ENCODE measurements at places on chromosomes 13 and 19.
A peak's percentile ranks its signal among the peaks of the same experiment; 100 is the strongest.

DNA sequence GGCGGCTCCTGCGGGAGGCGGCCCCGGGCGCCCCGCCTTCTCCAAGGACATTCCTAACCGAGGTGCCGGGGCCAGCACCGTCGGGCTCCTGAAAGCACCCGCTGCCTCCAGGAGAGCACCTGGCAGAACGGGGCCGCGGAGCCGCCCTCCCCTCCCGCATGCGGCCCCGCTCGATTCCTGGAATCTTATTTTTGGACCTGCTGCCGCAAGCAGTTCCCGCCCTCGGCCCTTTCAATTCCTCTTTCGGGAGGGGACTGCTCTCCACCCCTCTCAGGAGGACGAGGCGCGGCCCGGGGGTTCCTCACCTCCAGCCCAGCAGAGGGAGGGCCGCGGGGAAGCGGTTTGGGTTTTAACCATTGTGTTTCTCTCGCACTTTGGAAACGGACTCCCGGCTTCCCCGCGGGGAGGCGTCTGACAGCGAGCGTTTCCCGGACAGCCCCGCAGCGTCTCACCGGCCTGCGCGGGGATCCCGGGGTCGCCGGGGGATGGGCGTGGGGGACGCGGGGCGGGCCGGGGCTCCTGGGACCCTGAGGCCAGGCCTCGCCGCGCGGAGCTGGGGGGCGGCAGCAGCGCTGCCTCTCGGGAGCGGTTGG lies 849 bp downstream of the GAS6 start:
- DNase-seq = no peak

DNA sequence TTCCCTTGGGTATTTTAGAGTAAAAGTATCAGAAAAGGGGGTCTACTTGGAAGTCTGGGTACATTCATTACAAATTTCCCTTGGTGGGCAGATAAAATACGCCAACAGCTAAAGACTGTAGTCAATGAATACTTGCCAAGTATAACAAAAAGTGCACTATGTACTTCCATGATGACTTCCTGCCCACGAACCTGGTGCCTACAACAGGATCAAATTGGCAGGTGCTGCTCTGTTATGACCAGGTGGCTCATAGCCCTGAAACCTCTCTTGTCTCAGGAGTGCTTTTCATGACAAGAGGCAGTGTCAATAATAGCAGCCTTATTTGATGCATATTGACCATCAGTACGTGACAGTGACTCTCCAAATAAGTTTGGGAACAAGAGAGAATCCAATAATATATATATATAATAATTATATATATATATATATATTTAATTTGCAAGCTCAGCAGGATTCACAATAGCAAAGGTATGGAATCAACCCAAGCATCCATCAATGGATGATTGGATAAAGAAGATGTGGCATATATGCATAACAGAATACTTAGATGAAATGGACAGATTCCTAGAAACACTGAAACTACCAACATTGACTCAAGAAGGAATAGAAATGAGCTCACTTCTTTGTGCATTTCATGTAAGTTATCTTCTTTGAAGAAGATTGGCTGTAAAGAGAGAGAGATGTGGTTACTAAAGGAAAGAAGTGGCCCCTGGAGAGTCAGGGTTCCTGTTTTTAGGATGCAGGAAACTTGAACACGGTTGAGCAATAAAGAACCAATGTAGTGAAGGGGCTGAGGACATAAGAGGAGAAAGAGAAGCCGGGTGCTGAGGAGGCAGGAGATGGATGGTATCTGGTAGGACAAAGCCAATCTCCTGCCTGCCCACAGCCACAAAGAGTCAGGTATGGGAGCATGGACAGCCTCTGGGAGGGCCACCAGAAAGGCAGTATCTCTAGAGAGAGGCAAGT lies 52.0 kb upstream of the GTF2F2 start:
- DNase-seq = no peak

DNA sequence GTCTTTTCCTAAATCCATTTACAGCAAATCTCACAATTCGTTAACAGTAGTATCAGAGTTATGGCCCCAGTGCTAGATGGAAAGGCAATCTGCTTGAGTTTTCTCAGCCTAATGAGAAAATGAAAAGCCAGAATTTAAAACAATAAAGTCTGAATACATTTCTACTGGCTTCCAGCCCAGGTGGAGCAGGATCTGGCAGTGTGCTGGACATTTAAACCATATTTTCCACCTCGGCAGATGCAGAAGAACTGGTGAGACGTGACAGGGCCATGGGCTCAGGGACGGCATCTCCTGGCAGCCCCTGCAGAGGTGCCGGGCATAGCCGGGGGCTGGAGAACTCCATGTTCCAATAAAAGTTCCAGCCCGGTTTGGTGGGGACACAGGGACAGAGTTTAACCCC lies 7.1 kb downstream of the SMIM7 start:
- DNase-seq = no peak

- no peak for DNase-seq
Measured at GRCh38 chr13:32432856-32433255, 4.9 kb upstream of the N4BP2L1 start.

DNA sequence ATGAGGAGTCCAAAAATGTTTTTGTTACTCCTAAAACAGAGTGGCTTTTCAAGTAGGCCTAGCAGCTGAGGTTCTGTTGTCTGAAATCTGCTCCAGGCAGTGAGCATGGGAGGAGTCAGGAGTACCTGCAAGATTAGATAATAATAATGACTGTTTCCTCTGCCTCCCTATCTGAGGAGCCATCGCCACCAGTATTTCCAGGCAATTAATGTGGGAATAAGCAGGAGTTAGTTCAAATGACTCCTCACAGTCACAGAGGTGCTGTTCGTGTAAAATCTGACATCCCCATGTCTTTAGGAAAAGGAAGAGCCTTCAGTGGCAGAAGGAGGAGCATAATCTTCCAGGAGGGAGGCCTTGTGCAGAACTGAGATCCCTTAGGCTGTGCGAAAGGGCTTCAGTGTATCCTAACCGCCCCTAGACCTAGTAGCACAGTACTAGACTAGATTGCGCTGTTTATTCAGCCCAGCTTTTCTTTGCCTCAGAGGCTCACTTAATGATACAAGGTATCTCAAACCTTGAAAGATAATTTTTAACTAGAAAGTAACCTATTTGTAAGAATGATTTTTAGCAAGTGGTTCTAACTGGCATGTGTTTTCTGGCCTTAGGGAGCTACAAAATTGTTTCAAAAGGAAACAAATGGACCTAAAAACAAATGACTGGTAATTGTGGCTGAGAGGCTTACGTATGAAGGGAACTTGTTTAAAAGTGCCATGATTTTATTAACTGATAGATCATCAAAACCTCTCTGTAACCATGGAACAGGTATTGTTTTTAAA lies 49.0 kb downstream of the FREM2 start:
- DNase-seq = no peak

DNA sequence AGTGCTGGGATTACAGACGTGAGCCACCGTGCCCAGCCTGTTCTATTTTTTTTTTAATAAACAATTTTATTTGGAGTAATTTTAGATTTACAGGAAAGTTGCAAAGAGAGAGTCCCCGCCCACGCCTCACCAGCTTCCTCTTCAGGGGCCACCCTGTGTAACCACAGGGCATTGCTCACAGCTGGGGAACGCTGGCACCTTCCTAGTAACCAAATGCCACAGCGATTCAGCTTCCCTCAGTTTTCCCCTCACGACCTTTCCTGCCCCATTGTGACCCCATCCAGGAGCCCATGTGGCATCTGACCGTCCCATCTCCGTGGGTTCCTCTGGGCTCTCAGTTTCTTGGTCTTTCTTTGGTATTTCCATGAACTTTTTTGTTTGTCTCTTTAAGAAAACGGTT lies 83.9 kb downstream of the GNG7 start:
- peak; percentile 67 for DNase-seq

GRCh38 chr19:5880604-5881078 lies 10.3 kb upstream of the FUT5 start:
- no peak for DNase-seq

- no peak for DNase-seq
Measured at GRCh38 chr19:41915776-41916414, 12.4 kb downstream of the ERFL start.

DNA sequence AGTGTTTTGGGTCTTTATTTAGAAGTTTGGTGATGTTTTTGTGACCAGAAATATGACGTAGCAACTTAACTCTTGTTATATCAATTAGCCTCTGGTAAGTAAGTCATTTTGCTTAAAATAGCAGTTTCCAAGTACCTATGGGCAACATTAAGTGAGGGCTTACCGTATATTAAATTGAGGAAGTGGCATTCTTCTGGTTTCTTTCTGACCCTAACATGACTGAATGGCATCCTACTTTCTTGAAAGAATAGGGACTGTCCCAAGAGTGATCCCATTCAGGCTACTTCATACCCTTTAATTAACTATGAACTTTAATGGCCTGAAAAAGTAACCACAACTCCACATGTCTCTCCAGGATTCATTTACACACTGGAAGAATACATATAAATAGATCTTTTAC lies 106.6 kb downstream of the MZT1 start:
- DNase-seq = no peak

DNA sequence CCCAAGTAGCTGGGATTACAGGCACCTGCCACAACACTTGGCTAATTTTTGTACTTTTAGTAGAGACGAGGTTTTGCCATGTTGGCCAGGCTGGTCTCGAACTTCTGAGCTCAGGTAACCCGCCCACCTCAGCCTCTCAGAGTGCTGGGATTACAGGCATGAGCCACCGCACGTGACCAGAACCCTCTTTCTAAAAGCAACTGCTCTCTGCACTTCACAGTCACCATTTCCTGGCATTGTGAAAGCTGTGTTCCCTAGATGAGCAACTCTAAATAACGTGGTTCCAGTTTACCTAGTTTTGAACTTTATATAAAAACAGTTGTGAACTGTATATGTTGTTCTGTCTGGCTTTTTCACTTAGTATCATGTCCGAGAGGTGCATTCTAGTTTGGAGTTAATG lies 152.9 kb downstream of the SIPA1L3 start:
- peak; percentile 28 for DNase-seq

GRCh38 chr13:106159295-106160195 lies 375.9 kb downstream of the EFNB2 start:
- no peak for DNase-seq

DNA sequence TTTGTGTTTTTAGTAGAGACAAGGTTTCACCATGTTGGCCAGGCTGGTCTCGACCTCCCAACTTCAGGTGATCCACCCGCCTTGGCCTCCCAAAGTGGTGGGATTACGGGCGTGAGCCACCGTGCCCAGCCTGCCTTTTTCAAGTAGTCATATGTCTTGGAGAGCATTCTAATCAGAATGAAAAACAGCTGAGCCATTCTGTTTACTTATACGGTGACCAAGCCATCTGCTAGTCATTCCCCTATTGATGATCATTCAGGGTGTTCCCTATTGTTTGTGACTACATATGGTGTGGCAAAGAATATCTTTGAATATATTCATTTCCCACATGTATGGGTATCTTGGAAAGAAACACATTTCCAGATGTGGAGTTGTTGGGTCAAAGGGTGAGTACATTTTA lies 17.2 kb downstream of the BLOC1S3 start:
- DNase-seq = no peak

DNA sequence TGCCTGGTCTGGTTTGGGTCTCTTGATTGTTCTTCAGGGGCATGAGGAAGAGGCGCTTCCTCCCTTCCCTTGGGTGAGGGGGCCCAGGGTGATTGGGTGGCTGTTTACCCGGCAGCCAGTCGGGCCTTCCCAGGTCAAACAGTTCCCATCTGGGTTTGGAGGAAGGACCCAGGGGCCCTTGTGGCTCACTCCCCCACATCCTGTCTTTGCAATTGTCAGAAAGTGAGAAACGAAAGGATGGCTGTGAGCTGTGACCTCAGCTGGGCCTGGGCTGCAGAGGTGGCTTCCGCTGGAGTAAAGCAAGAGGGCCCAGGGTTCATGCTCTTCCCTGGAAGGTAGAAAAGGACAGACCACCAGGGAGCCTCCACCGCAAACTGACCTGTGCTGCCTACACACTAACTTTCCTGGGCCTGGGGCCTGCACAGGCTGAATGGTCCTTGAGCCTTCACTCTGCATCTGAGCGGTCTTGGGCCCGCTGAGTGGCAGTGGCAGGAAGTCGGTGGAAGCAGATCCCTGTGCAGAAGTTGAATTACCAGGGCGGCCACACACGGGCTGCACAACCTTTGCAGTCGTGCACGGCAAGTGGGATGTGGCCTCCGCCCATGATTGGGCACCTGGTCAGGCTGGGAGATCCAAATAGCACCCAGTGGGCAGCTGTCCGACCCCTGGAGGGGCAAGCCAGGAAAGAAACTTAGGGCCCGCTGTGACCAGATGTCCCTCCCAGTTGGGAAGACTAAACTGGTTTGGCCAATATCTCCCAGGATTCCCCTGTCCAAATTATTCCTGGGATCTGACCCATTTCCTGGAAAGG lies 5.3 kb upstream of the CD79A start:
- DNase-seq = peak; percentile 69

DNA sequence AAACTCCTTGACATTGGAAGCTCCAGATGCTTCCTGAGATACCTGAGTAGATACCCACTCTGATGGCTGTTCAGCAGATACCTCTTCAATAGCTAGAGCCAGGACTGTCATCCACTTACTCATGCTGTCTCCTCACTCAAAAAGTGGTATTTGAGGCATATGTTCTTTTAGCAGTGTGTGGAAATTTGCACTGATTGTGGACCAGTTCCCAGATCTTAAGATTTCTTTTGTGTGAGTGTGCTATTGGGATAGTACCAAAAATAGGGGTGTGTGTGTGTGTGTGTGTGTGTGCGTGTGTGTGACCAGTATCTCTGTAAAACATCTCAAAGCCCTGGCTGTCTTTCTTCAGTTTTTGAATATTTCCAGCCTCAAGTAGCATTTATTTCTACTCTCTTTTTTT lies 108.3 kb downstream of the SLITRK5 start:
- no peak for DNase-seq

GRCh38 chr13:95485518-95486144 lies 66.9 kb upstream of the CLDN10 start:
- no peak for DNase-seq

- DNase-seq = no peak
Measured at GRCh38 chr13:86974995-86975328, 696.2 kb upstream of the SLITRK5 start.

DNA sequence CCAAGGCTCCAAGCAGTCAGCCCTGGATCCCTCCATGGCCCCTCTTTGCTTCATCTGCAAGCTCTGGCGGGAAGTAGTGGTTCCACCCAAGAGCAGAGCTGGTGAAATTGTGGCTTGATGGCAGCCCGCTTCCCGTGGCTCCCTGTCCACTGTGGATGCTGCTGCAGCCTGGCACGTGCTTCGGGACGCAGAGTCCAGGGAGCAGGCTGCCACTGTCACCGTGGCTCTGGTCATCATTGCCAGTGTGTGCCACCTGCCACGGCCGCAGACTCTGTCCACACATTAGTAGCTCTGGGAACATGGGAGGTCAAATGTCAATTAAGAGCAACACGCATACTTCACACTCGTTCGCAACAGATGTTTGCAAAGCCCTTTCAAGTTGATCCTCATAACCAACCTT lies 40.8 kb upstream of the RNF17 start:
- no peak for DNase-seq
